ENCODE measurements at places on chromosomes 4 and X.
A peak's percentile ranks its signal among the peaks of the same experiment; 100 is the strongest.

DNA sequence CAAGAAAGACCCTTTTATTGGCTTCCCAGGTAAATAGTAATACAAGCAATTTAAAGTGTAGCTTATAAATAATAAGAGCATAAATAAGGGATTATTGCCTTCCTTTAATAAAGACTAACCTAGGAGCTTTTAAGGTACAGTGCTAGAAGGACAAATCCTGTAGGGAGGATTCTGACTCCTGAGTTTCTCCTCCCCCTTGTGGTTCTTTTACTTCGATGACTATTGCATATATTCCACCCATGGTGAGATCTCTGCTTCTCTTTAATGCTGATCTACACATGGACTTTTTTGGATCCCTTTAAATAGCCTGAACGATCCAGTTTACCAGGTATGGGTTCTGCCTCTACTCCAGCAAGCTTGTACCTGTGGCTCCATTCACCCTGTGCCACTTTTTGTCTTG is 2.5 kb downstream of the GALNT7 start:
- DNase-seq: no peak

DNA sequence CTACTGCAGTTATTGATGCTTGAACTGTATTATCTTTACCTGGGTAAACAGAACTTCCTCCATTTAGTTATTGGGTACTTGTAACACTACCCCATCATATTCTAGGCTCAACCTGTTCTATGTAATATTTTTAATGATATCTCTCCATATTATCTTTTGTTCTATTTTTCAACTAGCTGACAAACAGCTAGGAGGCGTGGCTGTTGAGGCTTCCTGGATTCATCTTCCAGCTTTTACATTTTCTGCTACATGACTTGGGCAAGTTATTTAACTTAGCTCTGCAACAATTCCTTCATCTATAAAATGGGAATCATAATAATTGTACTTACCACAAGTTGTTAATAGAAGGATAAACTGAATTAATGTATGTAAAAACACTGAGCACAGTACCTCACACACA is 349.3 kb downstream of the PTTG2 start:
- DNase-seq: no peak

GRCh38 chr4:78222575-78223186 is 165.6 kb downstream of the FRAS1 start:
- no peak for DNase-seq

DNA sequence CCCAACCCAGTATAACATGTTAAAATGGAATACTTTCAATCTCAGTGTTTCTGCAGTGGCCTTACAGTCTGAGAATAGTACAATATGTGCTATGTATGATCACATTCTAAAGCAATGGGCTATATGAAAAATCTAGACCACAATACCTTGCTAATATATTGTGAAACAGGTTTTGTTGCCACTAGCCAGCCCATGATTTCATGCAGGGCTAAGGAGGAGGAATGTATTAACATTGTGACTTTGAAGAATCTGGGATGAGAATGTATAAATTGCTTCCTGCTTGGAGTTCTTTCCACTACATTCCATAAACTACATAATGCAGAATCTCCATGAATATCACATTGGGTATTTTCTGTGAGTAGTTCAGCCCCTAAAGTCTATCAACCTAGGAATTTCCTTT is 935.4 kb upstream of the GRIA3 start:
- DNase-seq: no peak

- DNase-seq: no peak
Measured at GRCh38 chr4:112253382-112254000, 21.9 kb downstream of the AP1AR start.

GRCh38 chrX:53440621-53441517 is 6.7 kb upstream of the HSD17B10 start:
- DNase-seq: peak; percentile 15

- DNase-seq: no peak
Measured at GRCh38 chr4:3128976-3129375, 54.5 kb downstream of the HTT start.

- no peak for DNase-seq
Measured at GRCh38 chr4:100103671-100104070, 86.6 kb downstream of the DDIT4L start.

- DNase-seq: no peak
Measured at GRCh38 chr4:104492183-104492771, 2.4 kb downstream of the CXXC4 start.

GRCh38 chr4:53313510-53313909 is 52.4 kb downstream of the SCFD2 start:
- no peak for DNase-seq

DNA sequence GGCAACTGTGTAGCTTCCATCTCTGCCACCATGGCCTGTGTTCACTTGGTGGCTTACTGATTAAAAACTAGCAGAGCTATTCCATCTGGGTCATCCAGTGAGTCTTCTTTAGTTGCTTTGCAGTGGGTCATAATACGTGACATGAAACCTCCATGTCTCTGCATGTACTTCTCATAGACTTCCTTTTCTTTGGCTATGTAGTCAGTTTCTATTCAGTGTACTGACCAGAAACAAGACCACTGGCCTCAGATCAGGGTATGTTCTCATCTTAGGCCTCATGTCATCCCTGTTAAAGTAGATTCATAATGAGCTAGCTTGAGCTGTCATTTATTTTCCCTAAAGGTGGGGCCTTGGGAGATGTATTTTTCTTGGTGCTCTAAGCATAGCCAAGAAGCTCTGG is 195.2 kb downstream of the CCNG2 start:
- no peak for DNase-seq

- DNase-seq: no peak
Measured at GRCh38 chrX:104430072-104430741, 135.8 kb upstream of the IL1RAPL2 start.

- no peak for DNase-seq
Measured at GRCh38 chr4:148618856-148619255, 176.6 kb upstream of the NR3C2 start.

DNA sequence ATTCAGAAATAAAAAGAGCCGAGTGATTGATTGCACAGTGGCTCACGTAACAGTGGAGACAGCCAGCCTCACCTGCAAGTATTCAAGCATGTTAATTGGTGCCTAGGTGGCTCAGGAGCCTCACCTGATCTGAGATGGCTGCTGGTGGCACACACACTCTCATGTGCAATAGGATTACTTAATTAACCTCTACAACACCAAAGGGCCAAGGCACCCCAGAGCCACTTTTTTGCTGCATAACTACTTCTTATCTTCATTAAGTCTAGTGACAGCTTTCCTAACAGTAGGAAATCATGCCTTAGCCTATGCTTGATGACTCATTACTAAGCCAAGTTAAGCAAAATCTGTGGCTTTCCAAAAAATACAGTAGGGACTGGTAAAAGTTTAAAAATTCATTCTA is 117.3 kb upstream of the NOCT start:
- DNase-seq: no peak

DNA sequence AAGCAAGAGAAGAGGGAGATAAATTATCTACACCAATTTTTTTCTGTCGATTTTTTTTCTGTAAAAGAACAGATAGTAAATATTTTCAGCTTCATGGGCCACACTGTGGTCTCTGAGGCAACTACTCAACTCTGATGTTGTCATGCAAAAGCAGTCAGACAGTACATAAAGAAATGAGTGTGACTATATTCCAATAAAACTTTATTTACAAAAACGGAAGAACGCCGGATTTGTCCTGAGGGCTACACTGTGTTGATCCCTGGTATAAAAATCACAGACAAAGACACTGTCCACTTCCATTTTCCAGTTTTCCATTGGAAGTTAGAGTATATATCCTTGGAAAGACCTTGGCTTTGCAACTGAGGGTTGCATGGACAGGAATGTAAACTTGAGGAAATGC is 18.0 kb downstream of the GPR143 start:
- DNase-seq: no peak

DNA sequence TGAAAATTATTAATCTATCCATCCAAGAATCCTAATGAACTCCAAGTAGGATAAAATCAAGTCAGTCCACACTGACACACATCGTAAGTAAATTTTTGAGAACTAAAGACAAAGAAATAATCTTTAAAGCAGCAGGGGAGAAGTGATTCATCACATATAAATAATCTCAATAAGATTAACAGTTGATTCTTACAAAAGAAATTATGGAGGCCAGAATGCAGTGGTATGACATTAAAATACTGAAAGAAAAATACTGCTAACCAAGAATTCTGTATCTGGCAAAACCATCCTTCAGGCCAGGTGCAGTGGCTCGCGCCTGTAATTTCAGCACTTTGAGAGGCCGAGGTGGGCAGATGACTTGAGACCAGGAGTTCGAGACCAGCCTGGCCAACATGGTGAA is 96.1 kb upstream of the SH3RF1 start:
- no peak for DNase-seq

DNA sequence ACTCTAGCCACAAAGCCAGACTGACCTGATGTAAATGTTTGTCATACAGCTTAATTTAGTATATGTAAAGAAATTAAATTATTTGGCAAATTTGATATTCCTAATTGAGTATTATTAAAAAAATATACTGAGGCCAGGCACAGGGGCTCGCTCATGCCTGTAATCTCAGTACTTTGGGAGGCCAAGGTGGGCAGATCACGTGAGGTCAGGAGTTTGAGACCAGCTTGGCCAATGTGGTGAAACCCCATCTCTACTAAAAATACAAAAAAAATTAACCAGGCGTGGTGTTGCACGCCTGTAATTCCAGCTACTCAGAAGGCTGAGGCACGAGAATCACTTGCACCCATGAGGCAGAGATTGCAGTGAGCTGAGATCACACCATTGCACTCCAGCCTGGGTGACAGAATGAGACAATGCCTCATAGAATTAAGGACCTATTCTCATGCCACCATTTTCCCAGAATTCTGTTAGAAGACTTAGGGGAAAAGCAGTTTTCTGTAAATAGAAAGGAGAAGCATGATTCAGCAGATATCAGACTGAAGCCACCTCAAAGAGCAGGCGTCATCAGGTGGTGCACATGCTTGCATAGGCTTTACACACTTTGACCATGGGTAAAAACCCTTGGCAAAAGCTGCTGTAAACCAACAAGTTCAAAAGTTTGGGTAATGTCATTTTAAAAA is 6.1 kb downstream of the UBQLN2 start:
- no peak for DNase-seq

- no peak for DNase-seq
Measured at GRCh38 chrX:143571521-143571920, 54.2 kb upstream of the SPANXN3 start.

DNA sequence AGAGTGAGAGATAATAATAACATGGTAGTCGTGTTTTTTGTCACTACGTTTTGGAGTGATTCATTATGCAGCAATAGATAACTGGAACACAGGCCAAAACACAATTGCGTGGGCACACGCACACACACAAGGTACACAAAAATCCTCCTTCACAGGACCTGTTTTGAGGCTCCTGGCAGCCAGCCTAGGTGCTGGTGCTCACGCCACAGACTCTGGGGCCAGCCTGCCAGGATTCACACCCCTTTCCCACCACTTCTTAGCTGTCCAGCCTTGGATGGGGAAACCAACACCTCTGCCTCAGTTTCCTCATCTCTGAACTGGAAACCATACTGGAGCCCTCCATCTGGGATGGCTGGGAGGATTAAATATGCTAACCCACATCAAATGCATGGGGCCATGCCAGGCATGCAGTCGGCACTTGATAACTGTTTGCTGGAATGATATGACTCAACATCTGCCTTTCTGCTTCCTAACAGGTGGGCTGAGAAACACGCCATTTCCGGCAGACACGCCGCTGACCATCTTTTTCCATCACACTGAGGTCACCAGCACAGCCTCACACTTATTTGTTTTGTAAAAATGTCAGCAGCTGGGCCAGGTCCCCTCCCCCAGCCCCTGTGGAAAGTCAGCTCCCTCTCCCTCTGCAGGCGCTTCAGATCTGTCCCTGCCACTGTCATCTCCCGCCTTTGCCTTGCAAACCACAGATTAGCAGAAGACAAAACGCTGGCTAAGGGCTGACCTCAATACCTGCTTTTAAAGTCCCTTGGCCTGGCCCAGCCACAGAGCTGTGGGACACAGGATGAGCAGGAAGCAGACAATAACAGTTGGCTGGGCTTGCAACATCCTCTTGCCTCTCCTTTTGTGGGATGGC is 237.5 kb downstream of the BCOR start:
- DNase-seq: peak; percentile 89

DNA sequence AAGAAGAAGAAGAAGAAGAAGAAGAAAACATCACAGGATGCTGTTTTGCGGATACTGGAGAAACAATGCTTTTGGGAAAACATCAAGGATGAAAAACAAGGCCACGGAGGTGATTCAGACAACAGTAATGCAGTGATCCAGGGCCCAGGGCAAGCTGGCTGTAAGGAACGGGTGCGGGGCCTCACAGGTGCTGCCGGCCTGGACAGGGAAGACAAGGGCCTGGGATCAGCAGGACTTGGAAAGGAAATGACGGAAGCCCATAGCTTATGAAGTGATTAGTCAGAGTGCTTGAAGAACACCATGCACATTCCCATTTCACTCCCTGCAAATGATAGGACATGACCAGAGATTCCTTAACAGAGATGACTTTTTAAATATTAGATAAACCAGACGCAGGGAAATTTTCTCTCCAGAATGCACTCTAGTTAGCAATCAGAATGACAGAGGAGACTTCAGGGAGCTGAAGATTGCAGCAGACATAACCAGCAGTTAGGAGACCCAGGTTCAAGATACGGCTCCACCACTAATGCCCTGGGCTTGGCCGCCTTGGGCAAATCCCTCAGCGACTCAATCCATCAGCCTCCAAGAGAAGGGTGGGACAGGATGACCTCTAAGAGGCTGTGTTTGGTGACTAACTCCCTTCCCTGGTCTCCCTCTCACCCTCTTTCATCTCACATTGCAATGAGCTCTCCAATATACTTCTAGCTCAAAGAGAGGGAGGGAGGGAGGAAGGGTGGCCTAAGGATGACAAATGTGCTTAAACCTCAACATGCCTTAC is 54.1 kb downstream of the APBB2 start:
- no peak for DNase-seq

DNA sequence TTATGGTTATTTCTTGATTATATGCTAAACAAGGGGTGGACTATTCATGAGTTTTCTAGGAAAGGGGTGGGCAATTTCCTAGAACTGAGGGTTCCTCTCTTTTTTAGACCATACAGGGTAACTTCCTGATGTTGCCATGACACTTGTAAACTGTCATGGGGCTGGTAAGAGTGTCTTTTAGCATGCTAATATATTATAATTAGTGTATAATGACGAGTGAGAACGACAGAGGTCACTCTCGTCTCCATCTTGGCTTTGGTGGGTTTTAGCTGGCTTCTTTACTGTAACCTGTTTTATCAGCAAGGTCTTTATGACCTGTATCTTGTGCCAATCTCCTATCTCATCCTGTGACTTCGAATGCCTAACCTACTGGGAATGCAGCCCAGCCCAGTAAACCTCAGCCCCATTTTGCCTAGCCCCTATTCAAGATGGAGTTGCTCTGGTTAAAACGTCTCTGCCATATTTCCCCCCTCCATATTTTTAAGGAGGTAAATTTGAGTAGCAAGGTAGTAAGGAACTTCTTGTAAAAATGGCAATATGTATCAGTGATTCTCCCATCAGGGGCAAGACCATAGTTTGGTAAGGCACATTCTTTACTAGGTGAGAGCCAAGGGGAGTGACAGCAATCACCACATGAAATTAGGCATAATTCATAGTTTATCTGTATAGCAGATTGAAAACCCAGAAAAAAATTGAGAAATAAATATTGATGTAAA is 2.6 kb downstream of the CXCL2 start:
- no peak for DNase-seq

All from stimulated activated CD4-positive, alpha-beta T cell treated with anti-CD3 and anti-CD28 coated beads, Interleukin-1b, Interleukin-23, amount 100 ng/mL, for 48 hours (primary cell).